ENCODE measurements at places on chromosomes 3 and 15. TPM values are rescaled to one million over a fixed set of nuclear protein-coding genes. Genes with fewer than 3 reads are reported as not detected.

DNA sequence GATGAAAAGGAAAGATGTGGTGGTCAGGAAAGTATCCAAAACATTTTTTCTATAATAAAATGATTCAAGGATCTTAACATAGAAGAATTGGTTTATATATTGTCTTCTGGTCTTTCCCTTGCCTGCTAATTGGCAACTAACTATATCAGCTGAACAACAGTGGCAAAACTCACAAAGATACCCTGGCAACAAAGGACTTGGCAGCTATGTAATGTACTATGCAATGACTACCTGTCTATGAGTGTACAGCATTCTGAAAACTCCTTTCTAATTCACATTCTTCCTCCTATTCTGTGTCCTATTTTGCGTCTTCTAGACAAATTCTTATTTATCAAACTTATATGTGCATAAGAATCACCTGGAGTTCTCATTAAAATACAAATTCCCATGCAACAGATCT is 15.7 kb upstream of the SERPINI2 start:
- no peak for DNase-seq
- no peaks in the 10 kb centered on the region for H3K36me3 ChIP-seq
- no peak overlapping the region for H3K4me3 ChIP-seq
- no peak overlapping the region for H3K27ac ChIP-seq
- H3K27me3 ChIP-seq: peaks cover 19% of the 10 kb centered on the region

GRCh38 chr15:76011627-76012551 is at the start of gene NRG4:
NRG4 (minus strand) TSS chr15:76012424; CDS start chr15:76011230, 1,194 bp downstream.
- H3K4me3 ChIP-seq: peak within 1 kb of the TSS; percentile 2
- no peaks in the 10 kb centered on the region for H3K36me3 ChIP-seq
- H3K27me3 ChIP-seq: peaks cover 11% of the 10 kb centered on the region
- H3K4me1 ChIP-seq: no peaks in the 10 kb centered on the region

DNA sequence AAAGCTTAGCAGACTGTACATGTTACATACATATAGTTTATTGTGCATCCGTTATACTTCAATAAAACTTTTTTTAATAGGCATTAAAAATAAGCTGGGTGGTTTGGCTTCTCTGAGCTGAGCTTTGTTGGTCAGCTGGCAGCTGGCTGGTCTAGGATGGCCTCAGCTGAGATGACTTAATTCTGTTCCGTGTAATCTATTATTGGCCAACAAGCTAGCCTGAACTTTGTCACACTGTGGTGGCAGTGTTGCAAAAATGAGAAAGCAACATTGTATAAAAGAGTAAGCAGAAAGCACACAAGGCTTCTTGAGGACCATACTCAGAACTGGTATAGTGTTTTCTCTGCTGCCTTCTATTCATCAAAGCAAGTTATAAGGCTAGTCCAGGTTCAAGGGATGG is 45.2 kb downstream of the CGGBP1 start:
- H3K36me3 ChIP-seq: no peaks in the 10 kb centered on the region
- H3K27me3 ChIP-seq: no peaks in the 10 kb centered on the region
- no peak for DNase-seq
- peaks cover 3% of the 10 kb centered on the region for H3K4me1 ChIP-seq
- no peak overlapping the region for H3K27ac ChIP-seq

DNA sequence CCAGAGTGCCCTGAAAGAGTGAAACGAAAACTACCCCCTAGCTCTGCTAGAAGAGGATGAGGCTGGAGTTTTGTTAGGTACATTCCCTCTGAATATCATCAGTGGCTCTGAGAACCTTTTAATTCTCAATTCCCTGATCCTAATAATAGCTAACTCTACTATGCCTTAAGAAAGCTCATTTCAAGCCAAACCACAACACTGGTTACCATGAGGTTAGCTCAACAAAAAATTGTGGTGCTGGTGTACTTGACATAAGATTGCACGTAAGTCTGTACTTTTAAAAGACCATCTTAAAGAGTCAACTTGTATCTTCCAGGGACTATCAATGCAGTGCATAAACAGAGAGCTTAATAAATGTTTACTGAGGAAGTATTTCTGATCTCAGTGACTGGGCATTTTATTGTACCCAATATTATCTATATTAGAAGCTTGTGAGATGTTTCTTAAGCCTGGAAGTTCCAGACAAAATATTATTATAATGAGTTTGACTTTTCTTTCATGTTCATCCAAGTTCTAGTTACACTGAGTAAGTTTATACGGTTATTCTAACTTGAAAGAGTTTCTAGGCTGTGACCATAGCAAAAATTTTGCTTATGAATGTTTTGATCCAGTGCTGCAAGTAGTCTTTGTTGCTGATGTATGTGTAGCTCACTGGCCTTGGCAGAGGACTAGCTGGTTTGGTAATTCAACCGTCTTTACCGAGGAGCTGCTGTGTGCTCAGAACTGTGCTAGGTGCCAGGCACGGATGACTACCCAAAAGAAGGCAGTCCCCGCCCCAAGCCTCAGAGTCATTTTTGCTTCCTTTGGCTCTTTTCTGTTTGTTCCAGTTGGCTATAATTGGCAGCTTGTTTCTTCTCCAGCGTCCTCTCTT is 334.4 kb upstream of the TRIM42 start:
- H3K27ac ChIP-seq: no peak overlapping the region
- no peak overlapping the region for H3K4me3 ChIP-seq
- no peaks in the 10 kb centered on the region for H3K4me1 ChIP-seq
- H3K36me3 ChIP-seq: no peaks in the 10 kb centered on the region
- no peak for DNase-seq

DNA sequence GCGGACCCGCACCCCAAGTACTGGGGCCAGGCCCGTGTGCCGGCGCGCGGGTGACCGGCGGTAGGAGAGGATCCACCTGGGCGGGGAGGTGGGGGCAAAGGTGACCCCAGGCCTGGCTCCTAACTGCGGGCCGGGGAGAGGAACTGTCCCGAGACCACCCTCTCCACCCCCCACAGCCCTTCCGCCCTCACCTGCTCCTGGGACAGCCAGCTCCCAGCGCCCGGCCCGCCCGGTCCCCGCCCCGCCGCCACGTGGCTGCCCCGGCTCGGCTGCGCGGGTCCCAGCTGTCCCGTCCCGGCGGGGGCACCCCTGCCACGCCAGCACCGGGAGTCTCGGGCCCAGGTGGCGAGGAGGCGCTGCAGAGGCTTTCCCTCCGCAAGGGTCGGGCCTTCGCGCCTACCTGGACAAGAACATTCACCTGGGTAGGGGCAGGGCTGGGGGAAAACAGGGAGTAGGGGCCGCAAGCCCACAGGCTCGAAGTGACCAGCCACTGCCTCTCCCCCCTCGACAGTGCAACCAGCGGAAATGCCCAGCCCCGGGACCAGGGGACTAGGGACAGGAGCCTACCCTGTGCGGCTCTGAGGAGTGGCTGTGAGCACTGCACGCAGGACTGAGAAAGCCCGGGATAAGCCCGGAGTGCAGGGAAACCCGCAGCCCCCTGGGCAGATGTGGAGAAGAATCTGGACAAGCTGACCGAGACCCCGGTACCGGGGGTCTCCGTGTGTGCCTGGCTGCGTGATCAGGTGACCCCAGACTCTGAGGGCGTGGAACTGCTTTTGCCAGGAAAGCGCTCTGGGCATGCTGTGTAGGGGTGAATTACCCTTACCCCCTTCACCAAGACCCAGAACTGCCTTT is at the start of gene SLC12A8:
TSS of gene SLC12A8 (minus strand) at position 240 of the 855 bp plus-strand sequence. CDS start 1,399 bp downstream, outside the sequence.
- no peak for DNase-seq
- peak within 1 kb of the TSS; percentile 49 for H3K4me3 ChIP-seq
- H3K27ac ChIP-seq: no peak within 1 kb of the TSS
- H3K27me3 ChIP-seq: no peaks in the 10 kb centered on the region
- peaks cover 18% of the 10 kb centered on the region for H3K4me1 ChIP-seq
- H3K36me3 ChIP-seq: no peaks in the 10 kb centered on the region

GRCh38 chr3:4928277-4928789 is 50.9 kb upstream of the BHLHE40 start:
- no peaks in the 10 kb centered on the region for H3K4me1 ChIP-seq
- no peak for DNase-seq
- no peaks in the 10 kb centered on the region for H3K36me3 ChIP-seq
- H3K27me3 ChIP-seq: no peaks in the 10 kb centered on the region
- no peak overlapping the region for H3K4me3 ChIP-seq

The MDFIC2 gene
- total RNA-seq: not detected

The LRRIQ4 gene
- total RNA-seq: 0.15 TPM

The GJD2 gene
- not detected for total RNA-seq

The LRRC31 gene
- total RNA-seq: not detected

All from A673 (cell line).